Mammary epithelial cell (primary cell): ENCODE measurements at places on chromosomes 12 and 14.

GRCh38 chr14:101947577-101947903 is 16.8 kb upstream of the DYNC1H1 start:
- DNase-seq = no peak

GRCh38 chr12:76101739-76102385 is 17.4 kb upstream of the NAP1L1 start:
- DNase-seq = no peak

GRCh38 chr12:89155826-89156225 is 196.5 kb downstream of the DUSP6 start:
- no peak for DNase-seq

GRCh38 chr14:68397371-68397811 is 395.5 kb downstream of the ZFP36L1 start:
- DNase-seq = no peak

DNA sequence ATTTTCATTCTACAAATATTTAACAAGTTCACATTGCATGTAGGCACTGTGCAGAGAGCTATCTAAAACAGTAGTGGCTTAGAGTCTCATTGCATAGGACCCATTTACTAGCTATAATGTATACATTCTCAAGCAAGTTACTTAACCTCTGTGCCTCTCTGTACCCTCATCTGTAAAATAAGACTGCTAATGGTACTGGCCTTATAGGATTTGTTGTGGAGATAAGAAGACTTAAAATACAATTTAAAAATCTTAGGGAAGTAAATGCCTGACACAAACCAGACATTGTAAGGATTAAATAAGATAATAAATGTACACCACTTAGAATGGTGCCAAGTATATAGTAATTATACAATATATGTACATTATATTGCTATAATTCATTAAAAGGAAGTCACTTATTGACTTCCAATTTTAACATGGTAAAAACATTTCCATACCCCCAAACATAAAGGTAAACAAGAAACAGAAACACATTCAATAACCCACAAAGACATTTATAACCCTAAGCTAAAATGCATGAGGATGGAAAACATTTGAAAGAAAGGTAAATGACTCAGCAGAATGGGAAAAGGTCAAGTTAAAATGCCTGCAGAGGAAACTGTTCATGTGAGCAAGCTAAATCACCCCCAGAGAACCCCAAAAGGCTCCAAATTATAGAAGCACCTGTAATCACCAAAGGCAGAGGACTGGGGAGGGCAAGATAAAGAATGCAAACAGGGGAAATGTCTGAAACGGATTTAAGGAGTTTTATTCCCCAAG is 30.8 kb downstream of the RPS6KA5 start:
- no peak for DNase-seq

DNA sequence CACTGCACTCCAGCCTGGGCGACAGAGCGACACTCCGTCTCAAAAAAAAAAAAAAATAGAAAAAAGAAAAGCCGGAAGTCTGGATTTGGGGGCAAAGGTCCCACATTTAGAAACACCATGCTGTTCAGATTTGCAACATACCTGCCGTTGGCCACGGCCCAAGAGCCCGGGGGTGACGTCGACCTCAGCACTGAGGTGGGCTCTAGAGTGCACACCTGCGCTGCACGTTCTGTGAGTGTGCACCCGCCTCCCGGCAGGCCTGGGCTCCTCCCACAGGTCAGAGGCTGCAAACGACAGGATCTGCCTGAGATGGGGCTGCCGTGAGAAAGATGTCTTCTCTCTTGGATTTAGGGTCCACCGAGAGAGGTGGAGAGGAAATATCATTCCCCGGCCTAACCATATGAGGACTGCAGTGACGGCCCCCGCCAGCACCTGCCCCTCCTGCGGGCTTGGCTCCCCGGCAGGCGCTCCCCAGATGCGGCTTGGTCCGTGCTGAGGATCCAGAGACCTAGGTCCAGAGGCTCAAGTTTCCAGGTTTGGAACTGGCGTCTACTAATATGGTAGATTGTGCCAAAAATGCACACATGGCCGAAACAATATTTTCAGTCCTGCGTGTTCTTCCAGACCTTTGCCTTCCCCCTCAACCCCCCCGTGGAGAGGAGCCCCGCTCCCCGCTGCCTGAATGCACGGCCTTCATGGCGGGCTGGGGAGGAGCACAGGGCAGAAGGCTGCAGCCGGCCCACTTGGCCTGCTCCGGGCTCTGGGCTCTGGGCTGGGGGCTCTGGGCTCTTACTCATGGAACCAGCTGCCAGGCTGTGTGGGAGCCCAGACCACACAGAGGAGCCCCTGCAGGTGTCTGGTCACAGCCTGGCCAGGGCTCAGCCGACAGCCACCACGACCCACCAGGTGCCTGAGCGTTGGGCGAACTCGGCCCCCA is 58.8 kb upstream of the FBRSL1 start:
- DNase-seq = no peak

DNA sequence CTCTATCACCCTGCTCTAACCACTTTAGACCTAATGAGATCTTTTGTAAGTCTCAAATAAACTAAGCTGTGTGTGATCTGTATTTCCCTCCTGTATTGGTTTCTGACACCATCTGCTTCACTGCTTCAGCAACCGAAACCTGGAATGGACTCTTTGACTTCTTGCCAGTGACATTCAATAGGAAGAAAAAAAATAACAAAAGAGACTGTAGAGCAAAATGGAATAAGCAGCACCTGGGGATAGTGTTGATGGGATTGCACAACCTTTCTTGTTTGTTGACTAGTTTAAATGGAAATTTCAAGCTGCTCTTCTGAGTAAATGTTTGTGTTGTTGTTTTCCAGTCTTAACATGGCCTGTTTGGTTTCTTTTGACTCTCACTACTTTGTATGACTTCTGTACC is 888.6 kb upstream of the SEL1L start:
- no peak for DNase-seq

DNA sequence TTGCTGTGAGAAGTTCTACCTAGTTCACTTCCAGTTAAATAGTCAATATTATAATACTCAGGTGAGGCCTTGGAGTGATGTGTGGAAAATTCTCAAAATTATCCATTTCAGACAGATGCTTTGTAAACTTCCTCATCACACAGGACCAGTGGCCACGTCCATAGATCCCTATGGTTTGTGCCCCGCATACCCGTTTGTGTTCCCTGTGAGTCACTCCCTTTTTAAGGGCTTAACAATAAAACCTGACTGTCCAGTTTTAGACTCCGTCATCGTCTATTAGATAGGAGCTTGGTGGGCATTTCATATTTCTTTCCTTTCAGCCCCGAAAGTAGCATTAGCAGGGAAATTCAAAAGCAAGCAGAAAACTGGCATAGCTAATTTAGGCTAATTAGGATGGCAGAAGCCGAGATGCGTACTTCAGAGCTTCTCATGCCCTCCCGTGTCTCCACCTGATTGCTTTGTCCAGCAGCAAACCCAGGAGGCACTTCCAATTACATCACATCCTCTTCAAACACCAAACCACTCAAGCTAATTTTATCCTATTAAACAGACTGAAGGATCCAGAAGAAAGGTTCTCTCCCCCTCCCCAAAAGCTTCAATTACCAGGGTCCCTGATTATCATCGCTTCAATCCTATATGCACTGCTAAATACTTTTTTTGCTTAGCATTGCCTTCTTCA is 186.6 kb upstream of the OTX2 start:
- no peak for DNase-seq

DNA sequence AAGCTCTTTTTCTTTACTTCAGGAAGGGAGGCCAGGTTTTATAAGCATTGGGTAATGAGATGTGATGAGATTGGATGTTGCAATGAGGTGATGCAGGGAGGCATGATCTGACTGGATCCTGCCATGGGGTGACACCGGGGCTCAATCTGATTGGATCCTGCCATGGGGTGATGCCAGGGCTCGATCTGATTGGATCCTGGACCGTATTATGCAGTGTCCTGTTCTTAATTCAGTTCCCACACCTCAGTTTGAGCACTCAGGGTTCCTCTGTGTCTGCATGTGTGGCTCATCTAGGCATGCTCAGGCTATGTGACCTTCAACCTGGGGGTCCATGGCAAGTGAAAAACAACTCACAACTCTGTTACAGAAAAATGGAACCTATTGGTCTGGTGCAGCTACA is 166.4 kb downstream of the SLC15A4 start:
- no peak for DNase-seq

- no peak for DNase-seq
These were observed 1.2 kb downstream of the DYRK2 start for GRCh38 chr12:67649570-67650387.

DNA sequence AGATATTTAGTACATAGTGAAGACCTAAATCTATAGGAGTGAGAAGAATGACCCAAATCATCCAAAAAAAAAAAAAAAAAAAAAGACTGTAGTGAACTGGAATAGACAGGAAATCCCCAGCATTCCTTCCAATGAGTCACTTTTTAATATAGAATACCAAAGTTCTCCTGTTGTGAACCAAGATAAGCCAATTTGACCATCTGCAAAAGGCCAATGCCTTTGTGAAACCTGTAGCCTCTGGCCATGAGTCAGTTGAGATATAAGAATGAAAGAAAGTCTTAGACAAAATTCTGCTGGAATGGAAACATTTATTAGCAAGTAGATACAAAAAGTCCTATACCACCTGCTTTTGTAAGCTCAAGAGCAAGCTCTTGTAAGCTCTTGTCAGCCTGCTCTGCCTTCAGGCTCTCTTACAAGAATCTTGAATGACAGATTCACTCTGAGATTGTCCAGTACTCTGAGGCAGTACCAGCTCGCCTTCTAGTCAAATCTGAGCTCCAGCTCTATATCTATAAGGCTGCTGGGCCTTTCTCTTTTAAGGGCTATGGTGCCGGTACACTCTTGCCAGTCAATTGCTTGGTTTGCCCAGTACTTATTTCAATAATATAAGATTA is 243.0 kb upstream of the TMTC1 start:
- peak; percentile 72 for DNase-seq

- no peak for DNase-seq
These were observed 190.3 kb downstream of the KCNH5 start for GRCh38 chr14:62854951-62855350.

DNA sequence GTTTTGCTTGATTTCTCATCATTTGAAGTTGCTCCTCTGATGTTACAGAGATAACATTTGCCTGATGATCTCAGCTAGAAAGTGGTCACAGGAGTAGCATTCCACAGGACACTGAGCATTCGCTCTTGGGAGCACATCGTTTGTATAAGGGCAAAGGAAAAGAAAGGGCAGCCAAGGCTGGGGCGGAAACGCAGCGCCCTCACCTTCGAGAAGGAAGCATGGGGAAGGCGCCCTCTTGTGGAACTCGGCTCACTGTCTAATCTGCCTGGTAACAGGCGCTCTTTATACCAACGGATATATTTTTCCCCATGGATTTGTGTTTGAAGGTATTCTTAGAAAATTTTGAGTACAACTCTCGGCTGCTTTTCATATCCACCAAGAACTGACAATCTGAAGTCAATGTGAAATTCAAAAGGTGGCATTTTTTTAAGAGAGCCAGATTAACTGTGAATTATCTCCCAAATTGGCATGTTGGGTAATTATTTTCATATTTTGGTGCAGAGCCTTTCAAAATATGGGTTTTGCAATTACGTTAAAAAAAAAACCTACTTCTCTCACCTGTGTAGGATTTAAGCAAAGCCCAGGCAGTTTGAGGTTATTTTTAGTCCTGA is 172.7 kb downstream of the CAND1 start:
- DNase-seq = peak; percentile 57

GRCh38 chr12:123131291-123131832 is 19.5 kb downstream of the PITPNM2 start:
- peak; percentile 88 for DNase-seq

- DNase-seq = no peak
These were observed 143.5 kb upstream of the AMIGO2 start for GRCh38 chr12:47223031-47223847.

DNA sequence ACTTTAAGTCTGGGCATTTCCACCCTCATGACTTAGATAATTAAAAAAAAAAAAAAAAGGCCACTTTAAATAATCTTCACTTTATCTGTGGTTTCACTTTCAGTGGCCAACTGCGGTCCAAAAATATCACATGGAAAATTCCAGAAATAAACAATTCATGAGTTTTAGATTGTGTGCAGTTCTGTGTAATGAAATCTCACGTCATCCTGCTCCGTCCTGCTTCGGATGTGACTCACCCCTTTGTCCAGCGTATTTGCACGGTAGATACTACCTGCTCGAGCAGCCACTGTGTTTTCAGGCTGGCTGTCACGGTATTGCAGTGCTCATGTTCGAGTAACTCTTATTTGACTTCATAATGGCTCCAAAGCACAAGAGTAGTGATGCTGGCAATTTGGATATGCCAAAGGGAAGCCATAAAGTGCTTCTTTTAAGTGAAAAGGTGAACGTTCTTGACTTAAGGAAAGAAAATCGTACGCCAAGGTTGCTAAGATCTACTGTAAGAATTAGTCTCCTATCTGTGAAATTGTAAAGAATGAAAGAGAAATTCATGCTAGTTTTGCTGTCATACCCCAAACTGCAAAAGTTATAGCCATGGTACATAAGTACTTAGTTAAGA is 2.4 kb downstream of the E2F7 start:
- DNase-seq = no peak

- DNase-seq = no peak
These were observed 4.3 kb downstream of the RNASE1 start for GRCh38 chr14:20798318-20798717.

GRCh38 chr12:25469861-25470260 is 83.2 kb downstream of the LMNTD1 start:
- DNase-seq = no peak

- no peak for DNase-seq
These were observed 473.2 kb downstream of the CCER1 start for GRCh38 chr12:90481748-90482147.

DNA sequence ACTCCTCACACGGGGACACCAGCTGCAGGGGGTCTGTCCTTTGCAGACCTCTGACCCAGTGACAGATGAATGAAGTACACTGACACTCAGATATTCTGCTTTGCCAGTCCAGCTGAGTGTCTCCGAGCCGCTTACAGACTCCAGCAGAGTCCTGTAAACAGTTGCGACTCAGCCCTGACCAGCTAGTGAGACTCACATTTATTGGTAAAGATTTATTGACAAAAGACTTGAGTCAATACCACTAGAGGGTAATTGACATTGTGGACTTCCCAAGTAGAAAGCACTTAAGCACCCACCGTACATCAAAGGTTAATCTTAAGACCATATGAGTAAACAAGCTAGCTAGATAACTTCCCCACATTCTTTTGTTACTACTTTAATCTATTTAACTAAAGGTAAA is 9.8 kb upstream of the FKBP4 start:
- no peak for DNase-seq

- DNase-seq = no peak
These were observed 31.2 kb upstream of the OAS1 start for GRCh38 chr12:112875608-112876007.

- DNase-seq = no peak
These were observed 806 bp downstream of the LTBR start for GRCh38 chr12:6384499-6385436.

- no peak for DNase-seq
These were observed 44.4 kb upstream of the GNG2 start for GRCh38 chr14:51816031-51816430.

DNA sequence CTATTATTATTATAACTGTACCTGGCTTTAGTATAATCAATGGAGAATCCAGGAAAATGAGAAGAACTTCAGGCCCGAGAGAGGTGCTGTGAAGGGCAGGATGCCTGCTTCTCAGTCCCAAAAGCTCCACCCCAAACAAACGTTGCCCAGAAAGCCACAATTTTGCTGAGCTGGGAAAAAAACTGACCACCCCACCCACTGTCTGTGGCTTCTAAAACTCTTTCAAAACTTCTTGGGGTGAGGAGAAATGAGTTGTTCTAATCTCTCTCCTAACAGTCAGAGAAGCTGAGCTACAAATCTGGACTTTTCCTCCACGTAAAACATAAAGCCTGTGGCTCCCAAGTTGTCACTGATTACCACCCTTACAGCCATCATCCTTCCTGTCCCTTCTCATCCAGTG is 13.4 kb downstream of the VDR start:
- no peak for DNase-seq

- DNase-seq = no peak
These were observed 31.9 kb upstream of the FOS start for GRCh38 chr14:75246546-75247285.

GRCh38 chr12:131808744-131809371 is 19.3 kb upstream of the MMP17 start:
- no peak for DNase-seq
